Colonic mucosa (tissue), 4 donors: ENCODE measurements at places on chromosomes 6 and 20. TPM values are rescaled to one million over a fixed set of nuclear protein-coding genes. Genes with fewer than 3 reads are reported as not detected.

The PRICKLE4 gene
- total RNA-seq, result 4.8 TPM

The B3GAT2 gene
- total RNA-seq, result not detected

The HLA-DQB1 gene
- 1.8 TPM for total RNA-seq

The GCNT2 gene
- total RNA-seq, result 9.8 TPM

The SLC17A1 gene
- total RNA-seq, result not detected

The SMLR1 gene
- total RNA-seq, result not detected

DNA sequence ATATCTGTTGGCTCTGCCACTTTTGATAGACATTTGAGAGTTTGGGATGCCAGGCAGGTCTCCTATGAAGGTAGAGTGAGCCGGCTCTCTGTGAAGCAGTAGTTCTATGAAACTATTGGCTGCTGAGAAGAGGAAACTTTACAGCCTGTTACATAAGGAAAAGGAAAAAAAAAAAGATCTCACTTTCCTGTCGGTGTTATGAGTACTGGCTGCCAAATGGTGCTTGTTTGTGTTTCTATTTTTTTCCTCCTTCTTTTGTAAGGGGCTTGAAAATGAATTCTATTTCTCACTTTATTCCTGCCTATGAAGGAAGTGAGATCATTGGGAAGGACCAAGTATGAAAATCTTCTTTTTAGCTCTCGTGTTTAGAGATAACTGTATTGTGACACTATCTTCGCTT lies 73.1 kb upstream of the CLDN20 start:
- no peak overlapping the region for H3K4me3 ChIP-seq
- H3K4me1 ChIP-seq, result no peaks in the 10 kb centered on the region
- H3K27ac ChIP-seq, result no peak overlapping the region
- no peak for DNase-seq

DNA sequence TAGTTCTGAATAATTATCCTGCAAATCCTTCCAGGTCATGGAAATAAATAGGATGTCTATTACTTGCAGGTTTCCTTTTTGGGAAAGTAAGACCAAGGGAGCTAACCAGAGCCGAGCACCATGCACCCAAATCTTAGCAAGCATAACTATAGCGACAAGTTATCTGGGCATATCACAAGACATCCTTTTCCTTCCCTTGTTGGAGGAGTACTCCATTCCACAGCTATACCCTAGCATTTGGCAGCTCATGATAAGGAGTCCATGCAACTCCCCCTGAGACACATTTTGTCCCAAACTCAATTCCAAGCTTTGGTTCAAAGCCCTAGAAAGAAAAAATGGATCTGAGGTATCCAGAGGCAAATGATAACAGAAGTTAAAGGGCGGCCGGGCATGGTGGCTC lies 16.5 kb upstream of the ASCC3 start:
- H3K27ac ChIP-seq, result no peak overlapping the region
- no peaks in the 10 kb centered on the region for H3K27me3 ChIP-seq
- no peak for DNase-seq
- no peaks in the 10 kb centered on the region for H3K4me1 ChIP-seq
- no peak overlapping the region for H3K4me3 ChIP-seq
- no peaks in the 10 kb centered on the region for H3K36me3 ChIP-seq

GRCh38 chr6:25179051-25179778 lies 100.0 kb upstream of the CARMIL1 start:
- no peak overlapping the region for H3K4me3 ChIP-seq
- peaks cover 3% of the 10 kb centered on the region for H3K4me1 ChIP-seq
- no peaks in the 10 kb centered on the region for H3K27me3 ChIP-seq
- no peaks in the 10 kb centered on the region for H3K36me3 ChIP-seq
- DNase-seq, result no peak

GRCh38 chr6:3871515-3871914 lies 22.3 kb downstream of the FAM50B start:
- DNase-seq, result no peak
- no peaks in the 10 kb centered on the region for H3K36me3 ChIP-seq
- H3K4me1 ChIP-seq, result peaks cover 5% of the 10 kb centered on the region

DNA sequence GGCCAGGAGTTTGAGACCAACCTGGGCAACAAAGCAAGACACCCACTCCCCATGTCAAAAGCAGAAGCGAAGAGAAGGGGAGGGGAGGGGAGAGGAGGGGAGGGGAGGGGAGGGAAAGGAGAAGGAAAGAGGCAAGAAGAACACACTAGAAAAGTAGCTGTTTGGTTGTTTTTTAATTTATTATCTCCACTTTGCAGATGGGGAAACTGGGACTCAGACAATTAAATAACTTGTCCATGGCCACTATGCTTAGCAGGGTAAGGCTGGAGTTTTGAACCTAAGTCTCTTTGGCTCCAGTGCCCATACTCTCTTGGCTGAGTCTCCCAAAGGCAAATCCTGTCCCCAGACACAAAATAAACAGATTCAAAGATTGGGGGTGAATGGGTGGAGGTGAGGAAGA lies 12.4 kb upstream of the GHRH start:
- no peak overlapping the region for H3K27ac ChIP-seq
- H3K4me1 ChIP-seq, result peaks cover 5% of the 10 kb centered on the region
- H3K27me3 ChIP-seq, result no peaks in the 10 kb centered on the region
- no peak for DNase-seq
- no peak overlapping the region for H3K4me3 ChIP-seq

- H3K27me3 ChIP-seq, result peaks cover 24% of the 10 kb centered on the region
- H3K4me3 ChIP-seq, result no peak overlapping the region
- no peaks in the 10 kb centered on the region for H3K36me3 ChIP-seq
- no peak overlapping the region for H3K27ac ChIP-seq
- DNase-seq, result no peak
- H3K4me1 ChIP-seq, result no peaks in the 10 kb centered on the region
These were observed 1.5 kb downstream of the SYNDIG1 start for GRCh38 chr20:24470746-24471582.

DNA sequence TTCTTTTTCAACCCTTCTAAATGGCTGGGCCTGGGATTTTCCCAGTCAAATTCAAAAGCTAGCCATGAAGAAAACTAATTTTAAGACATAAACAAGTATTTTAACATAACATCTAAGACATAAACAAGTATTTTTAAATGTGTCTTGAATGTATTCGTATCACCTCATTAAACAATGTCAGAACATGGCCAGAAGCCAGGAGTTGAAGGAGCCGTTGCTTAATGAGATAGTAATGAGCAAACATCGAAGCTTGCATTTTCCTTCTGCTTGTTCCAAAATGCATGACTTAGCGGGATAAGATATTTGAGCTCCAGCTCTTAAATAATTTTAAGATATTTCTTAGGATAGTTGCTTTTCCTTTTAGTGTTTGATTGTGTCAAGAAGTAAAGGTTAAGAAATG lies 4.2 kb upstream of the RNF182 start:
- H3K4me1 ChIP-seq, result peaks cover 5% of the 10 kb centered on the region
- no peaks in the 10 kb centered on the region for H3K36me3 ChIP-seq
- no peak overlapping the region for H3K27ac ChIP-seq
- peaks cover 31% of the 10 kb centered on the region for H3K27me3 ChIP-seq
- no peak overlapping the region for H3K4me3 ChIP-seq

DNA sequence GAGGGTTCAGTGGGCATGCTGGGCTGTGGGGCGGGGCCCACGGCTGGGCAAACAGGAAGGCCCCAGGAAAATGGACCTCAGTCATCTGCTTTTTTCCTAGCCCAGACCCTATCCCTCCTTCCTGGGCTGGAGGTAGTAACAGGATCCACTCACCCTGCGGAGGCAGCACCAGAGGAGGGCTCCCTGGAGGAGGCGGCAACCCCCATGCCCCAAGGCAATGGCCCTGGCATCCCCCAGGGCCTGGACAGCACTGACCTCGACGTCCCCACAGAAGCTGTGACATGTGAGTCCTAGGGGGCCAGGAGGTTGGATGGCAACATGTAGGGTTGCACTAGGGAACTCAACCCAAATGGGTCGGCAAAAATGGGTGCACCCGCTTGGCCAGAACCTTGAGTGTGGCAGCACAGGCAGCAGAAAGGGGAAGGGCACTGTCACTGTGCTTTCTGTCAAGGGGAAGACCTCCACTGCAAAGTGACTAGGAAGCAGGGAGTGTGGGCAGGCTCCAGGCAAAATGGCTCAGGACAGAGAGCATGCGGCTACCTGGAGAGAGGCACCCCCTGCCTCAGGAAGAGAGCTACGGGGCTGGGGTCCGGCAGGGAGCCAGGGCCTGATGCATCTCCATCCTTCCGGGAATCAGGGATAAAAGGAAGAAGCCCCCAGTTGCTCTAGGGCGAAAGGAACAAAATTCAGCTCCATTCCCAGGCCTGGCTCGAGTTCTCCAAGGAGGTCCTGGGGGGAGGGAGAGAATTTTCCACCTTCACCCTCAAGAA lies 7.9 kb downstream of the MDFI start:
- no peaks in the 10 kb centered on the region for H3K4me1 ChIP-seq
- H3K27me3 ChIP-seq, result no peaks in the 10 kb centered on the region
- H3K36me3 ChIP-seq, result no peaks in the 10 kb centered on the region
- DNase-seq, result no peak
- H3K4me3 ChIP-seq, result no peak overlapping the region
- no peak overlapping the region for H3K27ac ChIP-seq

DNA sequence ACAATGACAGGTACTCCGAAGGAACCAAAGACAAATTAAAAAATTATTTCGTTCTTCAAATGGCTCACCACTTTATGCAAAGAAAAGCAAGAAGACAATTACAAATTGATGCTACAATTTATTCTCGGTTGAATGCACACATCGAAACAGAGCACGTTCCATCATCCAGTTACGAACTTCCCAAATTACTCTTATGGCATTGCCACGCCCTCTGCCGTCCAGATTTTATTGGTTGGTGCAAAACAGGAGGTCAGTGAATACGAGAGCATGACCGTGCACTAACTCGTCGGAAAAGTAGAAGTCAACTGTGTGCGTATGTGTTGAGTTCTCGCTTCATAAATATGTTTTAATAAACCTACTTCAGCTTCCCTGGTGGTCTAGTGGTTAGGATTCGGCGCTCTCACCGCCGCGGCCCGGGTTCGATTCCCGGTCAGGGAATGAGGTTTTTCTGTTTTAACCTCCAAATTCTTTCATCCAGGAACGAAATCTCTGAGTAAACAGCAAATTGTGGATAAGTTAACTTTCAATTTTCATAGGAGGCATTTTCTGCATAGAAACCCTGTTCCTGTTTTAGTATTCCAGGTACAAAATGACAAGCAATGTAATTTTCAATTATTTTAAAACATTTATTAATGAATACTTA lies 23.2 kb downstream of the ZNF311 start:
- no peaks in the 10 kb centered on the region for H3K4me1 ChIP-seq
- DNase-seq, result peak; percentile 77
- H3K36me3 ChIP-seq, result no peaks in the 10 kb centered on the region
- no peaks in the 10 kb centered on the region for H3K27me3 ChIP-seq
- H3K27ac ChIP-seq, result peak overlapping the region; percentile 21
- peak overlapping the region; percentile 44 for H3K4me3 ChIP-seq

DNA sequence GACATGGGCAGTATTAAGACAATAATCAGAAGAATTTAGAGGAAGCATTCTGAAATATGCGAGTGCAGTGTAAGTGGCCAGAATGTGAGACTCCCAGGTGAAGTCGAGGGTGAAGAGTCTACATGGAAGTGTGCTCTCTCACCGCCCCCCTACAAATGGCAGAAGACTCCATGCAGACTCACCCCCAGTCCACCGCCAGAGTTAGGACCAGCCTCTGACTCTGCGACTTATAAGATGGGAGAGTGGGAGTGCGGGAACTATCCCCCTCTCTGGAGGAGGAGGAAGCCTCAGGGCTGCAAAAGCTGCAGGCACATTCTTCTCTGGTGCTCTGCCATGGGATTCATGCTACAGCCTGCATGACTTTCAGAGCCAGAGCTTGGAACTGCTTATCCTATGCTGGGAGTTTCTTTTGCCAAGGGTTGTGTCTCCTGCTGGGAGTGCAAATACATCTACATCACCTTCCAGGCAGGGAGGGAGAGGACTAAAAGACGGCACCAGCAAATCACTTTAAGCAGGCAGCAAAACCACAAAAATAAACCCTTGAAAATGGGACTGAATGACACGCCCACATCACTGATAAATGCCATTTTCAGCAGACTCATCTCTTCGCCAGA lies 206.7 kb upstream of the SULF2 start:
- H3K4me1 ChIP-seq, result no peaks in the 10 kb centered on the region
- no peak for DNase-seq
- no peaks in the 10 kb centered on the region for H3K36me3 ChIP-seq
- H3K27ac ChIP-seq, result no peak overlapping the region
- H3K27me3 ChIP-seq, result no peaks in the 10 kb centered on the region
- H3K4me3 ChIP-seq, result no peak overlapping the region

GRCh38 chr6:143642403-143642802 lies 35.4 kb upstream of the PHACTR2 start:
- no peak for DNase-seq
- no peak overlapping the region for H3K4me3 ChIP-seq
- no peaks in the 10 kb centered on the region for H3K4me1 ChIP-seq
- H3K27me3 ChIP-seq, result no peaks in the 10 kb centered on the region

- no peaks in the 10 kb centered on the region for H3K27me3 ChIP-seq
- H3K36me3 ChIP-seq, result no peaks in the 10 kb centered on the region
- no peak overlapping the region for H3K27ac ChIP-seq
- no peak for DNase-seq
- no peak overlapping the region for H3K4me3 ChIP-seq
These were observed 415.6 kb downstream of the GJA1 start for GRCh38 chr6:121851056-121851455.

- no peaks in the 10 kb centered on the region for H3K36me3 ChIP-seq
- H3K4me3 ChIP-seq, result no peak overlapping the region
- no peaks in the 10 kb centered on the region for H3K27me3 ChIP-seq
- no peaks in the 10 kb centered on the region for H3K4me1 ChIP-seq
- DNase-seq, result no peak
These were observed 46.1 kb upstream of the DSN1 start for GRCh38 chr20:36819659-36820058.

GRCh38 chr6:54390362-54390761 lies 82.1 kb downstream of the TINAG start:
- no peak overlapping the region for H3K4me3 ChIP-seq
- H3K27ac ChIP-seq, result no peak overlapping the region
- no peak for DNase-seq
- no peaks in the 10 kb centered on the region for H3K27me3 ChIP-seq
- no peaks in the 10 kb centered on the region for H3K36me3 ChIP-seq

GRCh38 chr6:164039954-164040375 lies 625.4 kb downstream of the QKI start:
- H3K4me3 ChIP-seq, result no peak overlapping the region
- no peaks in the 10 kb centered on the region for H3K4me1 ChIP-seq
- DNase-seq, result peak; percentile 19
- no peak overlapping the region for H3K27ac ChIP-seq

DNA sequence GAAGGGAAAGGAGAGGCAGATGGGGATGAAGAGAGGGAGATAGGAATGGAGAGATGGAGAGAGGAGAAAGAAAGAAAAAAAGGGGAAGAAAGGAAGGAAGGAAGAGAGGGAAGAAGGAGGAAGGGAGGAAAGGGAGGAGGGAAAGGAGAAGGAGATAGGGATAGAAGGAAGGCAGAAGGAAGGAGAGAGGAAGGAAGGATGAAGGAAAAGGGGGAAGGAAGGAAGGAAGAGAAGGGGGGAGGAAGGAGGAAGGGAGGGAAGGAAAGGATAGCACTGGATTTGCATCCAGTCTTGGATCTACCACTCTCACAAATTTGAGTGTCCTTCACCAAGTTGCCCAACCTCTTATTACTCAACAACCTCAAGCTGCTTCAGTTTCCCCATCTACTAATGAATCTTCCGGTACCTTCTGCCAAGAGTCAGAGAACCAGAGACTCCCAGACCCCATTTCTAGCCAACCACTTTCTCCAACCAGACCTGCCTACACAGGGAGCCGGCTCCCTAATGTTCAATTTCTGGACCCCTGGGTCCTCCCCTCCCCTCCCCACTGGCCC lies 79.7 kb upstream of the FOXP4 start:
- peaks cover 4% of the 10 kb centered on the region for H3K4me1 ChIP-seq
- no peak for DNase-seq
- H3K36me3 ChIP-seq, result no peaks in the 10 kb centered on the region
- H3K4me3 ChIP-seq, result no peak overlapping the region
- no peak overlapping the region for H3K27ac ChIP-seq

GRCh38 chr20:50188879-50189680 lies 1.6 kb upstream of the CEBPB start:
- no peak for DNase-seq
- H3K4me1 ChIP-seq, result no peaks in the 10 kb centered on the region
- no peak overlapping the region for H3K27ac ChIP-seq
- H3K4me3 ChIP-seq, result no peak overlapping the region
